ENCODE measurements at places on chromosomes 3 and 15.

GRCh38 chr15:65806397-65806796, 14.3 kb upstream of the DENND4A start:
- no peak for DNase-seq

GRCh38 chr15:28933710-28934445, 48.1 kb downstream of the APBA2 start:
- DNase-seq: no peak

GRCh38 chr3:52432691-52433141, 12.2 kb downstream of the SEMA3G start:
- DNase-seq: no peak

DNA sequence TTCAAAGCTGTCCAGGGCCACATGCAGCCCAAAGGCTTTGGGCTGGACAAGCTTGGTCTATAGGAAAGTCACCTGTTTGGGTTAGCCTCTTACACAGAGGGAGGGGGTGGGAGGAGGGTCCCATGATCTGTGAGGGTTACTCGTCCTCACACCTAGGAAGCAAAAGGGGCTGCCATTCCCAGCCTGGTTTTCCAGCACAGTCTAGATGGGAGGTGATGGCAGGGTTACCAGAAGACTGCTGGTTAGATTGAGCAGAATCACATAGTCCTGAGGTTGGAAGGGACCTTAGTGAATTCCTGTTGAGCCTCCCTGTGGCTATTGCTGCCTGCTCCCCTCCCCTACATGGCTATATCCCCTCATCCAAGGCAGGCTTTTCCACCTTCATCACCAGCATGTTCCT, 101.8 kb downstream of the SEMA5B start:
- no peak for DNase-seq

DNA sequence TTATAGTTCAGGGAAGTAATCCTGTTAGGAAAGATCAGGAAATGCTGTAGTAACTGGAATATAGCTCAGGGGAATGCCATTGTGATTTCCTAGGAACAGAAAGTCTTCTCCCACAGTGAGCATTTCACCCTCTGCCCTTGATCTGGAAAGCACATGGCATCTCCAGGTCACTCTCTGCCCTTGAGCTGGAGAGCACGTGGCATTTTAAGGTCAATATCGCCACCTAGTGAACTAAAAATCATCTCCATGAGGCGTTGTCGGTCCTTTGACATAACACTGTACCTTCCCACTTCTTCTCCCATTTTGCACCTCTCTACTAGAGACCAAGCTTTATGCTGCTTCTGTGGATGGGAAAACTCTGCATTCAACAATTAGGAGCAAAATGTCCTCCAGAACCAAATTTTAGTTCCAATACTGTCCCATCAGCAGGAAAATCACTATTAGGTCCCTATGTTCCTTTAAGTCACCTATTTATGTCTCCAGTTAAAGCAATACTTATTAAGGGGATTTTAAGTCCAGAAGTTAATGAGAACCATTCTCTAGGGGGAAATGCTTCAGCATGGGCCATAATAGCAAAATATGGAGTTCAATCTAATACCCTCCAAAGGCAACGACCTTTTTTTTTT, 54.7 kb upstream of the GK5 start:
- peak; percentile 76 for DNase-seq

DNA sequence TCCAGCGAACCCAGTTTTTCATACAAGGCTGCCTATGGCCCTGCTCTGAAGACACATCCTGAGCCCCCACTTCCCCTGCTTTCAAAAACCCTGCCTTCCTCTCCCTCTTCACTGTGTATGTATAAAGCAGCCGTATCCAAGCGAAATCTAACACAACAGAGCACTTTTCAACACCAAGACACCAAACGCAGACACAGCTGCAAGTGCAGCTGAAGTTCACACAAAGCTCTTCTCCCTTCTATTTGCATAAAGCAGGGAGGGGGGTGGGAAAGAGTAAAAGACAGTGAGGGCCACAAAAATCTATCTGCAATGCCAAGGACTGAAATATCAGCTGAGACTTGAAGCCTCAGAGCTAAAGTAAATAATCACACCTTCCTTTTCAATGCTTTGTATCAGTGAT, 35.1 kb upstream of the CSPG5 start:
- no peak for DNase-seq

- DNase-seq: no peak
Measured at GRCh38 chr3:159624616-159625015, 364.0 kb upstream of the IL12A start.

GRCh38 chr15:62799037-62799436, 243.5 kb upstream of the TPM1 start:
- no peak for DNase-seq

GRCh38 chr3:123952844-123953520, 8.0 kb downstream of the CCDC14 start:
- DNase-seq: no peak

DNA sequence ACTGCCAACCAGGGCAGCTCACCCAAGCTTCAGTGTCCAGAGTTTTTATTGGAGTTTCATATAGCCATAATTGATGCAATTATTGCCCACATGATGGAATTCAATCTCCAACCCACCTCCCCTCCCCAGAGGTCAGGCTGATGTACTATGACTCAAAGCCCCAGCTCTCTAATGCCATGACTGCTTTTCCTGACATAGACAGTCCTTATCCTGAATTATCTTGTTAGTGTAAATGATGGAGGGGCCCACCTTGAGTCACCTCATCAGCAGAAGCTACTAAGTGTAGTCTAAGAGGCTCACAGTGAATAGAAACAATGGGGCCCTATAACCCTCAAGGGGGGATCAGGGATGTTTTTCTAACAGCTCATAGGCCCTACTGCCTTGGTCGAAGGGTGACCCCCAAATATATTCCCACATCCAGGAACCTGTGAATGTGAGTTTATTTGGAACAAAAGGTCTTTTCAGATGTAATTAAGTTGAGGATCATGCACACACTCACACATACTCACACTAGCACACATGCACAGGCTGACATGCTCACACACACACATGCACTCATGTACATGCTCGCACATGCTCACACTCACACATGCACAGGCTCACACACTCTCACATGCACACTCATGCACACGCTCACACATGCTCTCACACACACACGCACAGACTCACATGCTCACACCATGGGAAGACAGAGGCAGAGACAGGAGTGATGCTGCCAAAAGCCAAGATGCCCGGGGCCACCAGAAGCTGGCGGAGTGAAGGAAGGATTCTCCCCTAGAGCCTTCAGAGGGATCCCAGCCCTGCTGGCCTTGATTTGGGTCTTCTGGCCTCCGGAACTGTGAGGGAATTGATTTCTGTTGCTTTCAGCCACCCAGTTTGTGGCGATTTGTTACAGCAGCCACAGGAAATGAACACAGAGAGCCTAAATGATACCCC, 131.2 kb upstream of the SMAD3 start:
- DNase-seq: no peak

GRCh38 chr15:83066034-83066733, 868 bp downstream of the BTBD1 start:
- DNase-seq: no peak

DNA sequence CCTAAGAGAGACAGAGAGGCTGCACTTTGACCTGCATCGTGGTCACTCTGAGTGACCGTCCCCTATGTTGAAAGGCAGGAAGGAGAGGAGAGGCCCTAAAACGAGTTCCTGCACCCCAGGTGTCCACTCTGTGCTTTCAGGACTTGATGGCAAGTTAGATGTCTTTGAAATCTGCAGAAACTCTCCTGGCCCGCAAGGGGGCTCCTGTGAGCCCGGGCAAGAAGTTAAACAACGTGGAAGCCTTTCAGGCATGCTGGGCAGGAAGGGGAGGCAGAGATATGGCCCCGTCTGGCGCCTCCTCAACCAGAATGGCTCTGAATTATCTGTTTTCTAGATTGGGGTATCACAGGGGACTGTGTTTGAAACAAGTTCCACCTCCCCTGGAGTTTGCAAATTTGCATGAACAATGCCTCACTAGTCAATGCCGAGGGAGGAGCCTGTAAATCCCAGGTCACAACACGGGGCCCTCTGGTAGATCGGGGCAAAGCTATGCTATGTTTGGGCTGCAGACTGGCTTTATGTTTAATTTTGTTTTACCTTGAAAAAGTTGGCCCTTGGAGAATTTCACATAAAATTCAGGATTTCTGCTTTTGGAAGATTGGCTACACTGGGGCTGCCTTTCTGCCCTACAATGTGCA, 9.8 kb downstream of the CTXND1 start:
- no peak for DNase-seq

DNA sequence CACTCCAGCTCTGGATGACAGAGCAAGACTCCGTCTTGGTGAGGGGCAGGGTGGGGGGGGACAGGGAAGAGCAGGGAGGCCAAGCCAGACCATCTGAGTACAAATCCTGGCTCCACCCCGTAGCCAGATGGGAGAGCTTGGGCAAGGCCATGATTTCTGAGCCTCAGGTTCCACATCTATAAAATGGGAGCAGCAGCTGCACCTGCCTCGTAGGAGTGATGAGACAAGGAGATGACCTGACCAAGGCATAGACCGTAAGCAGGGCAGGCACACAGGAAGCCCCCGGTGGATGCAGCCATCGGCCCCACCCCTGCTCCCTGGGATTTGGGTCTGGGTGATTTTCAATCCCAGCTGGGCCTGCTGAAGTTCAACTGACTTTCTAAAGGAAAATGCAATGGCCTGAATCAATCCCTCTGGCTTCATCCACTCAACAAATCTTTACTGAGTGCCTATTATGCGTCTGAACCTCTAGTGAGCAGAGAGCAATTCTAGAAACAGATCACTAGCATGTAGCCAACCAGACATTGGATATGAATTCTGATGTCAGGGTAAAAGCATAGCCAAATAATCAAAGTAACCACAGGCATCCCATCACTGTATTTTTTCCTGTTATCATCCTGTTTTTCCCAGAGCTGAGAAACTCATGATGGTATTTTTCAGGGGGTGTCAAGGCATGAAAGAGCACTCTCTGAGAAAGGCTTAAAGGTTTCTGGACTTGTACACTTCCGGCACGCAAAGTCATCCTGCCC, 141.2 kb downstream of the NUP210 start:
- no peak for DNase-seq

GRCh38 chr3:37148208-37148607, 26.2 kb downstream of the LRRFIP2 start:
- DNase-seq: no peak

DNA sequence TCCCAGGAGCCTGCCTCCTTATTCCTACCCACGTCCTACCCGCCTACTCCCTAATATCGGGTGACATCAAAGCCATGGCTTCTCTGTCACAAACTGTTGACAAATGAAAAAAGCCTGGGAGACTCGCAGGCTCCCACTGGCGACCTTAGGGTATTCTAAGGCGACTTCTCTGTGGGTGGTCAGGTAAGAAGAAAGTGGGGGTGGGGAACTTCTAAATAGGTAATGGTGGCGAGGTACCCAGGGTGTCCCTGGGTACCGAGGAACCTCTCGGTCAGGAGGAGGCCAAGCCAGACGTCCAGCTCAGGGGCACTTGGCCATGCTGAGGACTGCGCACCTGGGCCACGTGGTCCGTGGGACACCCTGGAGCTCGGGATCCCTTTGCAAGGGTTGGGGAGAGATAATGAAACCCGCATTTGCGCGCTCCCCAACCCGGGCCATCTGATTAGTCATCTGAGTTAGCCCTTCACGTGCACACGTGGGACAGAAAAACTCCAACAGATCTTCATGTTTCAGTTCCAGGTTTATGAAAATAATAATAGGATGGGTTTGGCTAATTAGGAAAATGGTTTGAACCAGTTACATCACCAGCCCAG, 78.2 kb downstream of the NR2F2 start:
- no peak for DNase-seq

DNA sequence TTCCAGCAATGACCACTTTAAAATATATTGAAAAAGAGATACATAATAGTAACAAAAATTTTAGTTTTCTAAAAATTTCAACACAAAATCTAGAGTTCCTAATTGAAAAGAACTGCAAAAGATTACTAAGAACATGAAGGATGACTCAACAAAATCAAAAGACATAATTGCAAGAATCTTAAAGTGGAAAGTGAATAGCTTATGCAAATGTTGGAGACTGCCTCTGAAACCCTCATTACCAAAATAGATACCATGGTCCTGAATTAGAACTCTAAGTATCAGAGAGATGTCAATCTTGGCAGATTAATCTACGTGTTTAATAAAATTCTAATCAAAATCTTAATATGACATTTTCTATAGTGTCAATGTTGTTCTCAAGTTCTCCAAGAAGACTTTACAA, 60.7 kb upstream of the SGO1 start:
- no peak for DNase-seq

GRCh38 chr15:63133786-63134185, 12.1 kb downstream of the LACTB start:
- DNase-seq: no peak

DNA sequence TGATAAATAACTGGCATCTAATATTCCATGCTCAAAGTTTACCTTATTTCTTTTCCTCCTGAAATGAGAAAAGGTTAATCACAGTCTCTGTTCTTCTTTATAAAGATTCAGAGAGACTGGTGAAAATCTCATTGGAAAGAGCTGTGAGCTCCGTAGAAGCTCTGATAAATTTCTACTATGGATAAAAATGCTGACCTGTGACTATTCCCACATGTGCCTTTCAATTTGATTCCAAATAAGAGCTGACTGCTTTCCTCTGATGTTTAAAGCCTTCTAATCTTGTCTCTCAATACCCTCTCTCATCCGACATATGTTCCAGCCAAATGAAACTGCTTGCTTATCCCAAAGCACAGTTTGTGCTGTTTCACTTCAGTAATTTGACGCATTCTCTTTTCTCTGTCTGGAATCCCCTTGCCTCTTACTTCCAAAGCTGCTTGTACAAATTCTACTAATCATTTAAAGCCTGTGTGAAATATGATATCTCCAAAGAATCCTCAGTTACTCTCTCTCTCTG, 130.1 kb downstream of the RTP4 start:
- no peak for DNase-seq

DNA sequence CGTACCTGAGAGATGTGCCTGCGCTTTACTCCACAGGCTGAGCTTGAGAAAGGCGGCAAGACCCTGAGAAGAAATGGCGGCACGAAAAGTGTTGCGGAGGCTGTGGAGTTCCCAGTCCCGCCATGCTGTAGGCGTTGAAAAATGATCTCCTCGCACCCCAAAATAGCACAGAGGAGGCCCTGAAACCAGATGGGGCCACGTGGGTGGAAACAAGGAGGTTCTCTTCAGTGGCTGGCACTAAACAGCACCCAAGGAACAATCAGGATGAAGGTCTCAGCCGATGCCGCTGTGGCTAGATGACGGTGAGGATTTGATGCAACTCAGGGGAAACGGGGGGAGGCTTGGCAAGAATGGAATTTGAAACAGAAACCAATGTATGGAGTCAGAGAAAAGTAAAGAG, 57.3 kb downstream of the TMEM212 start:
- no peak for DNase-seq

DNA sequence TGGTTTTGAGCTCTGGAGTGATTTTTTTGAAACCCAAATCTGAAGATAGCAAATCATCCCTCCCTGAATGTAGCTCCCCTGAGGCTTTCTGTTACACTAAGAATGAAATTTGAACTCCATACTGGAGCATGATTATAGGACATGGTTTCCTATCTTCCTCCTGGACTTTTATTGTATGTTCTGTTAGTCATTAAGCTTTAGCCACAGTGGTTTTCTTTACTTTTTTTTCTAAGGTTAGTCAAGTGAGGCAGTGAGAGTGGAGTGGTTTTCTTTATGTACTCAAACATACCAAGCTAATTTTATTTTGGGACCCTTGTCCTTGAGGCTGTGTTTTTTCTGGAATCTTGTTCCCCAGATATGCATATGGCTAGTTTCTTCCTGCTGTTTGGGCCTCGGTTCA, 55.2 kb upstream of the FRMD4B start:
- no peak for DNase-seq

GRCh38 chr3:14431452-14431916, 29.1 kb downstream of the SLC6A6 start:
- no peak for DNase-seq

Measured in CD4-positive, alpha-beta T cell treated with Interleukin-4 for 4 hours (primary cell).